NCI-H1092 (cell line): ENCODE measurements at places on chromosomes 1 and 21.

GRCh38 chr1:222107267-222107666 is 365.4 kb upstream of the DUSP10 start:
- DNase-seq, result no peak

- no peak for DNase-seq
Observed at GRCh38 chr1:226148121-226148648, 38.4 kb downstream of the ACBD3 start.

GRCh38 chr1:60411591-60411990 is 338.0 kb upstream of the C1orf87 start:
- DNase-seq, result no peak

DNA sequence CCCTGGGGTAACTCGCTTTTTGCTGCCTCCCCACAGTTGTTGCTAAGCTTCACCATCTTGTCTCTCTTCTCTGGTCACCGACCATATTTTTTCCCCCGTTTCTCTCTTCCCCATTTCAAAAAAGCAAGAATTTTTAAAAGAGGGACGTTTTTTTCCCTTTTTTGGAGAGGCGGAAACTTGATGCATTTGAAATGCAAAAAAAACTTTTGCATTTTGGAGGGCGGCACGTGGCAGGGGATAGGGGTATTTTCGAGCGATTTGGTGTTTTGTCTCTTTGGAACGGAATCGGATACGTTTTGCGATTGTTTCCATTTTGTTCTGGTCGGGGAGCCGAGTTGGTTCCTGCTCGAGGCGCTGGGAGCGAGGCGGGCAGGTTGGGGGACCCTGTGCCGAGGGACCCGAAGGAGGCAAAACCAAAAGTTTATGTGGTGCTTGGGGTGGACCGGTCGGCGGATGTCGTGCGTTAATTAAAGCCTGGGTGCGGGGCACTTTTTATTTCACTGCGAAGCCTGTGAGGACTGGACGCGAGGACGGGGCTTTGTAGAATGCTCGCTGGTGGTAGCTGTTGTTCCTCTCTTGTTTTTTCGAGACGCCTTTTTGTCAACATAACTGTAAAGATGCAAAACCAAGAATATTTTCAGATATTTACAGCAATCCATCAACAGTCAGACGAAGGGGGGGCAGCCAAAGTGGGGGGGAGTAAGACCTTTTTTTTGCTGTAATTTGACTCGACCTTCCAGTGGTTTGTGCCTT is 884 bp downstream of the H3-3A start:
- DNase-seq, result peak; percentile 72

GRCh38 chr1:102098536-102098935 is 101.8 kb upstream of the OLFM3 start:
- DNase-seq, result no peak

- DNase-seq, result peak; percentile 28
Observed at GRCh38 chr1:244049162-244050013, 1.7 kb upstream of the ZBTB18 start.

DNA sequence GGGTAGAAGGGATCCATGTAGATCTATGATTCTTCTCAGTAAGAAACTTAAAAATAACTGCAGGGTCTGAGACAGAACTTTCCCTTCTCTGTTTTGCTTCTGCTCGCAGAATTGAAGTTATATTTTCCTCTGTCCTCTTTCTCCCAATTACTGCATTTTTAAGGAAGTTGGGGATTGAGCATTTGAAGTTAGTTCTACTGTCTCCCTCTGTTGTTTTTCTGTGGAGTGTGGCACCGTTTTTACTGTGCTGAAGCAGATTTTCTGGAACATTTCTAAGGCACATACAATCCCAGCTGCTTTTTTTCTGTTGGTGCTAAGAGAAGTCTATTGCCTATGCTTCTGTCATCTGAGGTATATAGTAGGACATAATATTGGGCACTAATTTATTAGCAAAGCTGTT is 43.3 kb downstream of the RASAL2 start:
- no peak for DNase-seq

- no peak for DNase-seq
Observed at GRCh38 chr1:2983319-2983705, 38.0 kb upstream of the ACTRT2 start.

DNA sequence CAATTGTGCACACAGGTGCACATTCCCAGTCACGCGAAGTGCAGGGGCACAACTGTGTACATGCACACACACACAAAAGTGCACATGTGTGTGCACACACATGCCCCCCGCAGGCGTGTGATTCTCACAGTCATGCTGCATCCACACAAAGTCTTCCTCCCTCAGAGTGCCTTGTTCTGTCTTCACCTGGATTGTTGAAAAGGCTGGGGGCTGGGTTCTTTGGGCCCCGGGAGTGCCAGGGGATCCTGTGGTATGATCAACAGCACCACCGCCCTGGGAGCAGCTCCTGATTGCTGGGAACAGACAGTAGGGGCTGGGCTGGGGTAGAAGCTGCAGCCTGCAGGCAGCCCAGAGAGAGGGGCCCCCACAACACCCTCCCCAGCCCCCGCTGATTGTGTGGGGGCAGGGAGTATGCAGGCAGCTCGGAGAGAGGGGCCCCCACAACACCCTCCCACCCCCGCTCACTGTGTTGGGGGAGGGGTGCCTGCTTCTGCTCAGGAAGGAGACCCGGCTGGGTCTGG is 3.4 kb downstream of the COL18A1 start:
- DNase-seq, result no peak

DNA sequence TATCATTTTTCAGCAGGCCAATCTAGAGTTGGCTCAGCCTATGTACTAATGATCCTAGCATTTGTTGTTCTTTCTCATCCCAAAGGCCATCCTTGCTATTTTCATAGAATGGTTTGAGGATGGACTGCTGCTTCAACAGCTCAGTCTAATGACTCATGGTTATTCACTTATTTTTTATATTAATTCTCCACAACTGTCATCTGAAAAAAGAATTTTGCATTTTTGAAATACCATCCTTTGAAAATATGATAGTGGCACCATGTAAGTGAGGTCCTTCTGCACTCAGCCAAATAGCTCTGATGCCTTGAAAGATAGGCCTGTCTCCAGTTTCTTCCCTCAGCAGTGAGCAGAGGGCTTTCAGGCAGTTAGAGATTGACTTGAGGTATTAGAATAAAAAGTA is 377.5 kb downstream of the LMO4 start:
- DNase-seq, result no peak

DNA sequence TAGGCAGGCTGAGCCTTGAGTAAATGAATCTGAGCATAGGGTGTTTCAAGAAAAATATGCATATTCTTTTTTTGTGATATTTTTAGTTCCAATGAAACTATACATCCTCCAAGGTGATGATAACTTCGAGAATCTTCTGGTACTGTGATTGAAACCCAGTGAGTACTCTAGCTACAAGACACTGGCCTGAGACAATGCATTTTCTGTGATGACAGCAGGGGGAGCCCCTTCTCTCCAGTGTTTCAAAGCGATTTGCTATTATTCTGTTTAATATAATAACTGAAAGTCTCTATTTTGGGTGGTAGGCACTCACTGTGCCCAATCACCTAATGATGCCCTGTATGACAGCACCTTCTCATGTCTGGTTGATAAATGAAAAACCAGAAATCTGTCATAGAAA is 12.1 kb downstream of the IRF2BP2 start:
- peak; percentile 42 for DNase-seq

- peak; percentile 9 for DNase-seq
Observed at GRCh38 chr1:112296908-112297307, 99.1 kb upstream of the CTTNBP2NL start.

GRCh38 chr21:17393413-17393812 is 119.4 kb upstream of the CXADR start:
- DNase-seq, result no peak

DNA sequence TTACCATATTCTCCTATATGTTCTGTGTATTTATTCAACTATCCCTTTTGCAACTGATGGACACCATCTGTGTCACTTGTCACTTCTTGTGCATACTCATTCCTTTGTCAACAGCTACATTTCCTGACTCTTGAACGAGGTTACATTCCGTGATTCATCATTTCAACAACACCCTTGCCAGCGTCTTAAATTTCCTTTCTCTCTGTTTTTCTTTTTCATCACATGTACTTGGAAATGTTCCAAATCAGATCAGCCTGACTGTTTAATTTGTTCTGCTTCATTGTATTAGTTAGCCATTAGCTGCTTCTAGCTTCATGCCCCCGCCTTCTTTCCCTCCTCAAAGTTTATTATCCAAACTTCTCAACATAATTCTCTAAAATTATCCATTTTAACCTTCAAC is 173.0 kb downstream of the ADGRL4 start:
- DNase-seq, result no peak

DNA sequence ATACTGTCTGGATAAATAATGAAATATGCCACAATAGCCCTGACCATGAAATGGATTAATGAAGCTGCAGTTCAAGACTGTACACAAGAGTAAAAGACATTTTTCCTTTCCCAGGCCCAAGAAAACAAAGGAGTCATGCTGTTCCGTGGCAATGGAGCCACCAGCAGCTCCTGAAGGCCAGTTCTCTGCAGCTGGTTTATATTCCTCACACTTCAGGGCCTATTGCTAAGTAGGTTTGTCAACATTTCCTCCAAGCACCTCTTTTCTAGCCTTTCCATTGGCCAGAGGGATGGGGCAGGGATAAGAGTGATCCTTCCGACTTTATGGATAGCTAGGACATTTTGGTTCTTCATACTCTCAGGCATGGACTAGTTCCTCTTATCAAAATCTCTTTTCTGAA is 24.2 kb upstream of the RGL1 start:
- DNase-seq, result no peak

- no peak for DNase-seq
Observed at GRCh38 chr1:247409869-247410544, 6.0 kb upstream of the NLRP3 start.

DNA sequence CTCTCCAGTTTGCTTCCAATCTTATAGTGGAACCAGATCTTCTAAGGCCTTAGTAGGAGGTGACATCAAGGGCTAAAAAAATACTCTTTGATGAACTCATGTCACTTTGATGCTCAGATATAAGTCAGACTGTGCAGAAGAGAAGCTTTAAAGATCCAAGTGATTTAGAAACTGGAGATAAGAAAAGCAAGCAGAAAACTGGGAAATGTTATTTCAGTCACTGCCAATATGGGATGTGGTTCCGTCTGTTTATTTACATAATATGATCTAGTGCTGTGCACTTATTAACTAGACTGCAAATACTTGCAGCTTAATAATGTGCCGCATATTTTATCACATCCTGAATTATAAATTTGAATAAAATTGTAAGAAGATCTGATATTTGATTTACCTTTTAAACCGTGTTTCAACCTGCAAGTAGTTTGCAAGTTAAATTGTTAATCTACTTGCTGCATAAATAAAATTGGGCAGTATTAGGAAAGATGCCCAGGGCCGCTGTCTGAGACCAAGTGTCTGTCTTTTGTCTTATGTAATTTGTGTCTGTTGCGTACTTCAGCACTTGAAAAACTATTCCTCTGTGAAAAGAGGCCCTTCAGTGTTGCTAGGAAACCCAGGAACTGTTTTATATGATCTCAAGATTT is 29.6 kb downstream of the CXADR start:
- DNase-seq, result no peak

- DNase-seq, result peak; percentile 84
Observed at GRCh38 chr1:204340081-204340889, 19.4 kb downstream of the PLEKHA6 start.

DNA sequence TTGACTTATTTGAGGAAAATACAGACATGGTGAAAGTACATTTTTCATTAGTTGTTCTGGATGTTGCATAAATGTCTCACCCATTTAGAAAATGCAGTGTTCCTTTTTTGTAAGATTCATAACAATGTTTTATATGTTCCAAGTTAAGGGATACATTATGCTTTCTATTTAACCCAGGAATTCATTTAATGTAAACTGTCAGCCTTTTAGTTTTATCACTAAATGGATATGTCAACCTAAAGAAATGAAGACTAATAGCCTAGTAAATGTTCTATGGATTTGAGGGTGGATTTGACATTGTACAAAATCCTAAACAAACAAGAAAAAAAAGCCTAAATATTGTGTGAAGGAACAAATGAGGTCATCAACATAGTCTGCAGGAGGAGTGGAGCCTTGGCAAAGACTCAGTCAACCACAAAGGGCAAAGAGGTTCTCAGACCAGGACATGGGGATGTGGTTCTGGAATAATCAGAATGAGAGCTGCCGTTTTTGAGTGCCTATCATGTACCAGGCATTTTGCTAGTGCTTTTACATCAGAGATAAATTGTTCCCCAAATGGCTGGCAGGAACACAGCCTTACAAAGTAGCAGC is 8.8 kb upstream of the INSL5 start:
- DNase-seq, result no peak

DNA sequence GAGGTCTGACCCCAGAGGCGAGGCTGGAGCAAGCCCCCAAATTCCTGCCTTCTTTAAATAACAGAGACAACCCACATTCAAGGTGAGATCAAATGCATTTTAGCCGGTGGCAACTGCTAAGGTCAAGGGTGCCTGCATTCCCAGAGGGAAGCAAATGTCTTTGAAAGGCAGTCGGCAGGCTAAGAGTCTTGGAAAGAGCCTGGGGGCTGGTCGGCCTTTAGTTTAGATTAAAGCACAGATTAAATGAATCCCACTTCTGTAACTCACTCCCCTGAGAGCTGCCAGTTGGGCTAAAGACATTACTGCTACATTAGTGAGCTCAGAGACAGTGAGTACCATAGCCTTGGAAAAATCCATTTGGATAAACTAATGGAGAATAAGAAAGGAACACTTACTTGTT is 59.2 kb downstream of the HTR6 start:
- no peak for DNase-seq

- DNase-seq, result no peak
Observed at GRCh38 chr1:67372136-67372535, 58.1 kb downstream of the SERBP1 start.

GRCh38 chr1:165527251-165528007 is 16.4 kb upstream of the LRRC52 start:
- no peak for DNase-seq

GRCh38 chr1:36879613-36880012 is 154.7 kb downstream of the GRIK3 start:
- no peak for DNase-seq

DNA sequence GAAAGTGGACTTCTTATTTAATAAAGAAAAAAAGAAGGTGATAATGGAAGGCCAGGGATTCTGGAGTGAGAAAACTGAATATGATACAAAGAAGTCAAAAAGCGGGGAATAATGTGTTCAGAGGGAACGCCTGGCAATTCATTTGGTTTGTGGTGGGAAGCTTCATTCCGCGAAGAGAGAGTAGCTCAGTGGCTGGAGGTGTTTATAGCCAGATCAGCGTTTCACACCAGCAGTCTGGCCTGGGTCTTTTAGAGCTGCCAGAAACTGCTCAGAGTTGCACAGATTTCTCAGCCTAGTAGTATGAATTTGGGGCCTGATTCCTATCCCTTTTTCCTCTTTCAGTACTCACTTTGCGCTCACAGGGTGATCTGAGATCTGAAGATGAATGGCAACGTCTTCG is 67.8 kb upstream of the IPO9 start:
- DNase-seq, result no peak

- DNase-seq, result no peak
Observed at GRCh38 chr1:31755850-31756492, 8.2 kb downstream of the ADGRB2 start.

- DNase-seq, result no peak
Observed at GRCh38 chr1:22056043-22056442, 3.5 kb downstream of the CDC42 start.

GRCh38 chr1:201298396-201299381 is 15.4 kb downstream of the PKP1 start:
- DNase-seq, result no peak
